BE2C (cell line): ENCODE measurements at places on chromosomes 16 and 17.

DNA sequence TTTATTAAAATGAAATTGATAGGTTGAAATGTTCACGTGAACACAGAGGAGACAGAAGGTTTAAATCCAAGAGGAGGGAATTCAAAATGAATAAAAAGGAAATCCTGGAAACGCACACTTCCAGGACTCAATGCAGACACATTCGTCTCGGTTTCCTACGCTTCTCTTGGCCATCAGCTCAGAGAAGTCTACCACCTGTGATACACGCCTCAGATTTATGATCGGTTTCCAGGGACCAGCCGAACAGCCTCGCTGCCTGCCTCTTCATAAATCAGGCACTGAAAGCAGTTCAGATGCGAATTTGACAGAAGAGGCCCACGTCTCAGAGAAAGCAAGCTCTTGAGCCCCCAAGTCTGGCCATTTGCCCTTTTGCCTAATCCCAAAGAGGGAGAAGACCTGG is 125.5 kb upstream of the IRX3 start:
- no peak for DNase-seq

GRCh38 chr16:17283016-17283415 is 187.7 kb downstream of the XYLT1 start:
- DNase-seq = no peak

DNA sequence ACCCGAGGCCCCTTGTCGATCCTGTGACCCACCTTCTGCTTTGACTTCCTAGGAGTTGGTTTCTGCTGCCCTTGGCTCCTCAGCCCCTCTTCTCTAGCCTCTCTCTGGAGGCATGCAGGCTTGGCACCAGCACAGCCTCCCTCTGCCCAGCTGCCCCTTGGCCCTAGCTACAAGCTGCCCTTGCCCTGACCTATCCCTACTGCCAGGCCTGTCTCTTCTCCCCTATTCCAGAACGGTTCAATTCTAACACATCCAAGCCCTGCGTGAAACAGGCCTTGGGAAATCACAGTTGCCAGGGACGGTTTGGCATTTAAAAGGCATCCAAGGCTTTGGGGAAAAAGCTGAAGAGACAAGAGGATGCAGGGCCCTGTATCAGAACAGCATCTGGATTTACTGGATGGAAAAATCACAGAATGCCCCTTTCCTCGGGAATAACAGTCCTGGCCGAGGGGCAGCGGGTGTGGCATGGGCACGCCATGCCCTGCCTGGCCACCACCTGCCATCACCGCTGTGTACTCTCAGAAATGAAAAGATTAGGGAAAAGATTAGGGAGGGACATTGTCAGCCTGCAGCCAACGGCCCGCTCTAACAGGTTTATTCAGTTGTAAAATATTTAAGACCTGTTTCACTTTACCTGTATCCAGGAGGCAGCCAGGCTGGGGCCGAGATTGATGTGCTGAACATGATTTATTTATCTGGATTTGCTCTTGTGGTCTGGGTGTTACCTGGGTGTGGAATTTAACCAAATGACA is 15.8 kb downstream of the RAI1 start:
- no peak for DNase-seq

GRCh38 chr16:66222756-66223155 is 143.7 kb upstream of the CDH5 start:
- DNase-seq = no peak

- DNase-seq = no peak
Measured at GRCh38 chr17:82710499-82711232, 5.8 kb upstream of the FN3KRP start.

- DNase-seq = peak; percentile 93
Measured at GRCh38 chr16:2777231-2777902, at the start of gene ELOB. TSS of gene ELOB (minus strand) at chr16:2777280. CDS start at chr16:2777239, 41 bp downstream.

DNA sequence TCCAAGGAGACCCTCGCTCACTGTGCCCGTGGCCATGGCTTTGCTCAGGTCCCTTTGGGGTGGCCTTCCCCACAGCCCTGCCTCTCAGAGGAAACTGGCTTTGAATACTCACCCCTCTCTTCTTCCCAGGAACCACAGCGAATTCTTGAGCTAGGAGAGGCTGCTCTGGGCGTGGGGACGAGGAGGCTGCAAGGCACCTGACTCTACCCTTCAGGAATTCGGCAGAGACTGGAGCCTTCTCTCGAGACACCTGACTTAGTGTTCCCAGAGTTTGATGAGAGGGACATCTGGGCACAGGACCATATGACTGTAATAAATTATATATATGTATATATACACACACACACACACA is 6.2 kb downstream of the LLGL2 start:
- DNase-seq = no peak

GRCh38 chr16:26733710-26734109 is 333.0 kb upstream of the C16orf82 start:
- no peak for DNase-seq

GRCh38 chr17:83109793-83110645 is 30.6 kb downstream of the METRNL start:
- DNase-seq = peak; percentile 89

- no peak for DNase-seq
Measured at GRCh38 chr17:67164302-67164701, 80.7 kb downstream of the HELZ start.

DNA sequence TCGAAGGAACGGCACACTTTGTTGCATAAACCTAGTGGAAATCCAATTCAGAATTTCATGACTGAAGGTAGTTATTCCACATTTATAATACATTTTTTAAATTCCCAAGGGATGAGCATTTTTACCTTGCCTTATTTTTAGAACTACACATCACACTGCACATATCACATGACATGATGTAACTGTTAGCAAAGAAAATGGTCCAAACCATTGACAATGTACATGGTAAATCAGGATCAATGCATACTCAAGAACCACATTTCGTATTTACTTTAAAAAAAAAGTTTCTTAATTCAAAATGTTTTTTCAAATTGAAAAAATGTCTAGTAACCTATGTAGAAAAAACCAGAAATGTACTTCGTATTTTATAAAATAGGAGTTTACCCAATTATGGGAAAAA is 2.5 kb downstream of the KANSL1 start:
- DNase-seq = no peak

- DNase-seq = peak; percentile 43
Measured at GRCh38 chr16:73166947-73167550, 119.1 kb upstream of the ZFHX3 start.
